ENCODE measurements at places on chromosomes 1 and 21. TPM values are rescaled to one million over a fixed set of nuclear protein-coding genes. Genes with fewer than 3 reads are reported as not detected.

GRCh38 chr1:234734869-234735268, 124.9 kb upstream of the IRF2BP2 start:
- no peak for DNase-seq

- no peak for DNase-seq
Measured at GRCh38 chr1:215584389-215584788, 17.3 kb downstream of the KCTD3 start.

DNA sequence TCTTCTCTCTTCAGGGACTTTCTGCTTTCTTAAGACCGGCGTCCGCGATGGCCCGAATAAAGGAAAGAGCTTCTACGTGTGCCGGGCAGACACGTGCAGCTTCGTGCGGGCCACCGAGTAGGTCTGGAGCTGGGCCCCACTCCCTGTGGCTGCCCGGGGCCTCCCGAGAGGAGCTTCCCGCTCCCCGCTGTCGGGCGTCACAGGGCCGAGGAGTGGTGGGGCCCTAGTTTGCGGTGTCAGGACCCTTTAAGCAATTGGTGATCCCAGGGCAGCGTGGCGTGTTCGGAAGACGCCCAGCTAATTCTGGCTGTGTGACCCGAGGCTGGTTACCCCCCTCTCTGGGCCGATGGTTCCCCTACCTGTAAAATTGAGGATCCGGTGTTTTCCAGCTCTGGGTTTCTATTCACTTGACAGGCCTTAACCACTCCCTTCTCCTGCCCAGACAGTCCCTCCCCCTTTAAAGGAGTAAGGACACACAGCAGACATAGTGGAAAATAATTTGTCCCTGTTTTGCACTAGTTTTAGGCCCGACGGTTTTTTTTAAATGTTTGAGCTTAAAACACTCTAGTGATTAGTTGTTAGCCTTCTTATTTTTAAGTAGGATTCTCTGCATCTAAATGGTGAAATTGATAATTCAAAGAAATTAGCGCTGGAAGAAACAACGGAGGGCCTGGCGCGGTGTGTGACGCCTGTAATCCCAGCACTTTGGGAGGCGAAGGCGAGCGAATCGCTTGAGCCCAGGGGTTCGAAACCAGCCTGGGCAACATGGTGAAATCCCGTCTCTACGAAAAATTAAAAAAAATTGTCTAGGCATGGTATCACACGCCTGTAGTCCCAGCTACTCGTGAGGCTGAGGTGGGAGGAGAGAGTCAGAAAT, 553 bp downstream of the TTF2 start:
- DNase-seq: no peak

DNA sequence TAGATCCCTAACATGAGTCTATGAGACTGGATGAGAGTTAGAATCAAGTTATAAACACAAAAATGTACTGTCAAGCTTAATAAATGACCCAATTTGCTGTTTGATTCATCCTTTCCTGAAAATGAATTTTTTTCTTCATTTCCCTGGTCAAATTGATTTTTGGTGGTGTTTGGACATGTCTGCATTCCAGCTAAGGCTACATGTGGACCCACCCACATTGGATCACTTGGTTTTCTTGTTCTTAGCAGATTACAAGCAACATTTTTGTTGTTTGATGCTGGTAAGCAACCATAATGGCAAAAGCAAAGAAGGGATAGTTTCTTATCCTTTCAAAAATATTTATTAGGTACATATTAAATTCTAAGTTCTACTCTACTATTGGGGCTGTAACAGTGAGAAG, 181.1 kb downstream of the NEK7 start:
- DNase-seq: no peak

DNA sequence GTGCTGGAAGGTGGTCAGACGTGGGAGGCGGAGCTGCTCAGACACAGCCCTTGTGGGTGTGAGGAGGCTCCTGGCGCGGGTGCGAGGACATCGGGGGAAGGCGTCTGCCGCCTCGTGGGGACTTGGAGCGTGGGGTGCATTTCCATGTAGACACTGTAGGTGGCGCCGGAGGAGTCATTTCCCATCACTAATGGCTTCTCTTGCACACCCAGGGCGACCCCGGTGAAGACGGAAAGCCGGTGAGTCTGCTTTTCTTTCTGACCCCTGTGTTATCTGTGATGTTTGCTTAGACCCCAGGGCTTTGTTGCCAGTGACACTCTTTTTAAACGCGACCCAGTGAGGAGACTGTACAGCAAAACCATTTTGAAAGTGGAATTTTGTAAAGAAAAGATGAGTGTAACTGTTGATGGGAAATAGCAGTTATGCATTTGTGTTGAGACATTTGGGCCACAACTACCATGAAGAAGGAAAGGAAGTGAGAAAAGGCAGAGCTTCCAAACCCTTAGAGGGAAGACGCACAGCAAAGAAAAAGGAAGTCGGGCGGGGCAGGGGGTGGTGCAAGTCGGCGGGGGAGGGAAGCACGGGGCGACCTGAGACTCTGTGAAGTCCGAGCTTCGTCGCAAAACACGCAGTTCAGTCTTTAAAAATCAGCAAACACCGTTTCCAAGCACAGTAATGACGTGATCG, 64.0 kb downstream of the SLC19A1 start:
- DNase-seq: peak; percentile 78

Gene SAMD11
- total RNA-seq: not detected

Gene ACKR1
- total RNA-seq: 0.98 TPM

Gene RCSD1
- total RNA-seq: 3.0 TPM

Gene BMP8B
- total RNA-seq: 1.4 TPM

Measured in neural crest cell (in vitro differentiated cells).